GM12865 (cell line): ENCODE measurements at places on chromosomes 2 and 18.

- peak; percentile 90 for DNase-seq
These were observed 41.4 kb upstream of the EML4 start for GRCh38 chr2:42127425-42128424.

DNA sequence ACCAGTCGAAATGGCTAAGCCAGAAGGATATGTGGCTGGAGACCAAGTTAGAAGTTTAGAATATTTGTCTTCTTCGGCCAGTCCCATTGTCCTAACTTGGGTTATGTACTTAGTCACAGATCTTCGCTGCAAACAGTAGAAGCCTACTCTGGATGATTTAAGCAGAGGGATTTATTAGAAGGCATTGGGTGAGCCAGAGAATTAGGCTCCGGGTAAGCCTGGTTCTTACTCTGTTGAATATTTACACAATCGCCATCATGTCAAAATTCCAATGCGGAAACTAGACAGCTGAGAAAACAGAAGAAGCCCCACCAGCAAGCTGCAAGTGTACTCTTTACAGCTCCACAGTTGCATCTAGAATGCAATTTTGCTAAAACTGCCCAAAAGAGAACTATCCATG is 276.6 kb downstream of the CMPK2 start:
- DNase-seq, result no peak

DNA sequence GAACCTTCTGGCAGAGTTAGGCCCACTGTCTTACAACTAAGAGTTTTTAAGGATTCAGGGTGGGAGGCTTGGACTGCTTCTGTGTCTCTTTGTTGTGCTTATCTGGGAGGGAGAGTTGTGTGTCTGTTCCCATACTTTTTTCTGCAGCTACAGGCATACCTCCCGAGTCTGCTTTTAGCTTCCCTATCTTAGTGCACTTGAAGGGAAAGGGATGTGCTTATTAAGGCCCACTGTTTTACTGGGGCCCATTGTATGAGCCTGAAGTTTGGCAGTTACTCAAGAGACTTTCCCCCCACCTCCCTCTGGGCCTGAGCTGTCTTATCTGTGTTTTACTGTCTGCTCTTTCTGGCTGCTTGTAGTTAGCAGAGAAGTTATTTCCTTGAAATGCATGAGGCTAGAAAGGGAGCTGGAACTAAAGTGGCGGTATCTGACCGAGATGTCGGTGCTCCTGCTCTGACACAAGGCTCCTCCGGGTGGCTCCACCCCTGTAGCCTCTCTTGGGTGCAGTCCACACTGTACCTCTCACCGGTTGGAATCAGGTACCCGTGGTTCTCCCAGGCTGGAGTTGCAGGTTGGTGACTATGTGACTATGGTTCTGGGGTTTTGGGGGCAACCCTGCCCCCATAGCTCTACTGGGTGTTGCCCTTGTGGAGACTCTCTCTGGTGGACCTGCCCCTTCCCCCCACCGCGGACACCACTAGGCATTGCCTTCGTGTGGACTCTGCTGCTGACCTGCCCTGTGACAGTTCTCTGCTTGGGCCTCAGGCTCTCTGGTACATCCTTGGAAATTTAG is 12.9 kb downstream of the UBR3 start:
- DNase-seq, result no peak

DNA sequence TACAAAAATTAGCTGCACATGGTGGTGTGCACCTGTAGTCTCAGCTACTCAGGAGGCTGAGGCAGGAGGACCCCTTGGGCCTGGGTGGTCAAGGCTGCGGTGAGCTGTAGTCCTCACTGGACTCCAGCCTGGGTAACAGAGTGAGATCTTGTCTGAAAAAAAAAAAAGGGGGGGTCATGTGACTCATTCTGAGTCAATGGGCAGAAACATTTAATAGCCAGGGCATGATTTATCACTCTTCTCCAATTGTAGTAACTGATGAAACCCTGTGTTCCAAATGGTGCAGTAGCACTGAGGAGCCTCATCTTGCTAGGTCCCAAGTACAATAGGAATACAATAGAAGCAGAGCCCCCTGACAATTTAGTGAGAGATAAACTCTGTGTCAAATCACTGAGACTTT is 78.9 kb upstream of the CCDC68 start:
- no peak for DNase-seq

DNA sequence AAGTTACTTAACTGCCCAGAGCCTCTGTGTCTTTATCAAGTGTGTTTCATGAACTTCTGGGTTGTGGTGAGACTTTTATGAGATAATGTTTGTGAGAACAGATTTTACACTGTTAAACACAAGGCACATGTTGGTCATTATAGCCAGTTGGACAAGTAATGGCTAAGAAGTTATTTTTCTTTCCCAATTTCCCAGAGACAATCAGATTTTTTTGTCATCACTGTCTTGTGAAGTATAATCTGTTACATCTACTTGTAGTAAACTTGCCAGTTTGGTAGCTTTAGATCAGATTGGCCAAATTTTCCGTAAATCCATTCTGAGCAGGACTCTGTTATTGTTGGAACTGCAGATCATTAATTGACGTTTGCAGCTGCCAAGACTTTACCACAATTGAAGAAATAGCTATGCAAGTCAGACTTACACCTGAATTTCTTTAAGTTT is 838.8 kb downstream of the SLC4A3 start:
- no peak for DNase-seq

GRCh38 chr2:152493417-152493816 is 158.4 kb downstream of the FMNL2 start:
- peak; percentile 15 for DNase-seq

DNA sequence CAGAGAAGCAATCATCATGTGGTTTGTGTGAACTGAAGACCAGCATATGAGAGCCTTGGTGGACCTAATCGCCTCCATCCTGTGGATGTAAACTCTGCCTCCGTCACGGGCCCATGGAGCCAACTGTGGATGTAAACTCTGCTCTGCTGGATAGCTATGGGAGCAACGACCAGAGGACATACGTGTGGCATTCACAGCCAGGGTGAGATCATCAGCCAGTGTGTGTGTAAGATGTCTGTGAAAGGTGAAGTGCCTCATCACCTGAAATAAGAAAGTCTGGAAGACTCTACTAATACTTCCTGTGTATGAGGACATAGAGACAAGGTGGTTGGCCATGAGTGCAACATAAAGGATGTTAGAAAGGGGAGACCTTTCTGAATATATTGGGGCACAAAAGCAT is 63.5 kb downstream of the CYB5A start:
- DNase-seq, result no peak
